Stimulated activated CD8-positive, alpha-beta memory T cell treated with anti-CD3 and anti-CD28 coated beads, Interleukin-4, amount 100 ng/mL, for 1 hour (primary cell): ENCODE measurements at places on chromosomes 2 and 18.

- no peak for DNase-seq
Observed at GRCh38 chr2:3585261-3586109, 9.4 kb upstream of the COLEC11 start.

DNA sequence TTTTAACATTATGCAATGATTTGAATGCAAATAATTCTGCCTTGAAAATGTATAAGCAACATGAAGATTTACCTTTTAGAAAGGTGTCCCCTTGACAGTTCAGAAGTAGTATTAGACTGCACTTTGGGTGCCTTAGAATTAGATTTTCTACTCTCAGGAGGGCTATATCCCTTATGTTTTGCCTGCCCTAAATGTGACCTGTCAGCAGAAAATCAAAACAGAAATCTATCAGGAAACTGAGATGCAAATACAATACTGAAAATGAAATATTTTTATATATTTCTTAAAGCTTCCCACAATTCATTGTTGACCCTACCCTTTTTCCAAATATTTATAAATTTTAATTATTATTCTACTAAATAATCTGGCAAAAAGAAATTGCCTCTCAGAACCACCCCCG lies 61.5 kb downstream of the TRIP12 start:
- DNase-seq: no peak

- DNase-seq: no peak
Observed at GRCh38 chr2:238576674-238577073, 149.9 kb downstream of the ASB1 start.

DNA sequence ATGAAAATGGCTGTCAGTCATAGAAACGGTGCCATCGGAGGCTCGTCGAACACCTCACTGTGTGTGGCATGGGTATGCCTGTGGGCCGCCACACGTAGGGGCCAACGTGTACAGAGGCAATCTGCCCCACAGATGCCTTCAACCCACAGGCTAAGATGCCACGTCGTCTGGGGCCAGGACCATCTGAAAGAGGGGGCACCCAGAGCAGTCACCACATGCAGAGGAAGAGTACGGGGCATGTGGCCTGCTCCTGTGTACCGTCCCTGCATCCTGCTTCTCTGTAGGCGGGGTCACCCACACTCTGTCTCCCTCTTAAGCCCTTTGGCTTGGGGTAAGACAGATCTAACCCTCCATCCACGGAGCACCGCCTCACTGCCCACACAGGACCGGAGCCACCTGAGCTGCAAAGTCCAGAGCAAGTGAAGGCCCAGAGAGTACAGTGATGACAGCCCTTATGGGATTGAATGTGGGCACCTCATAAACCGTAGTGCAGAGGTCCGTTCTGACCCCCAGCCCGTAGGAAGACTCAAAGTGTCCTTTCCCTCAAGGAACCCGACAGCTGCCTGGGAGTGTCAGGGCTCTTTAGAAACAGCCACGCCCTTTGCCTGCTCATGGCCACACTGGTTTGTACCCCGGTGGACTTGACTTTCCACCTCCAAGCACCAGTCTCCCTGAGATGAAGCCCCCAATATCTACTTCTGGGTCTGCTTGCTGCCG lies 66.2 kb downstream of the TWIST2 start:
- no peak for DNase-seq

- DNase-seq: no peak
Observed at GRCh38 chr18:48390641-48391040, 18.5 kb downstream of the ZBTB7C start.

DNA sequence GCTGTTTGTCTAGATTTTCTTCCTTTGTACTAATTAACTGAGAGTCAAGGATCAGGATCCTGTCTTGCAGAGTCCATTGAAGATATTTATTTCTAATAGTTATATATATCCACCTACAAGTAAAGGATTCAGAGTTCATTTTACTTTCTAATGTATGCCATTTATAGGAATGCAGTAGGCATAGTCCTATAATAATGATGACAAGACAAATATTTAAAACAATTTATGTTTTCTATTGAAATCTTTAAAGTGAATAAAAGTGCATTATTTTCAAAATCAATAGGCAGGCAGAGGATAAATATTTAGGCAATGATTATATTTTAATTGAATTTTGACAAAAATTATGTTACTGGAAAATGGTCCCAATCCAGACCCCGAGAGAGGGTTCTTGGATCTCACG lies 1430.8 kb upstream of the NXPH2 start:
- DNase-seq: no peak

- DNase-seq: no peak
Observed at GRCh38 chr2:146661473-146662096, 1183.2 kb upstream of the ACVR2A start.

- no peak for DNase-seq
Observed at GRCh38 chr2:24047703-24048033, 477 bp upstream of the WDCP start.

DNA sequence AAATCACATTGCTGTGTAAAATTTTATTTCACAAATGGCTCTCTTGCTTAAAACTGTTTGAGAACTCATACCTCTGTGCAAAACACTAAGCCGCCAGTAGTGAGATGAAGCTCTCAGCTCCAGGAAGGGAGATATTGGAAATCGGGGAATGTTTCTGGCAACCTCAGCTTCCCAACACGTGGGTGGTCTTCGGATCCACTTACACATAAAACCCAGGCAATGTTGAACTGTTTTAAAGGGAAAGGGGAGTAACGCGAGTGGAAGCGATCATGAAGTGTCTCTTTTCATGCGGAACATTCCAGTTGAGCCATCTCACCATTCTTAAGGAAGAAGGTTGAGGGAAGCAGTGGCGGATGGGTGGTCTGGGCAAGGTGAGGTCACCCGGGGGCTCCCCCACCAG lies 136.8 kb downstream of the ASB1 start:
- no peak for DNase-seq

GRCh38 chr2:114769110-114769509 lies 326.7 kb downstream of the DPP10 start:
- DNase-seq: no peak
